ENCODE measurements at places on chromosomes 11 and 22.

DNA sequence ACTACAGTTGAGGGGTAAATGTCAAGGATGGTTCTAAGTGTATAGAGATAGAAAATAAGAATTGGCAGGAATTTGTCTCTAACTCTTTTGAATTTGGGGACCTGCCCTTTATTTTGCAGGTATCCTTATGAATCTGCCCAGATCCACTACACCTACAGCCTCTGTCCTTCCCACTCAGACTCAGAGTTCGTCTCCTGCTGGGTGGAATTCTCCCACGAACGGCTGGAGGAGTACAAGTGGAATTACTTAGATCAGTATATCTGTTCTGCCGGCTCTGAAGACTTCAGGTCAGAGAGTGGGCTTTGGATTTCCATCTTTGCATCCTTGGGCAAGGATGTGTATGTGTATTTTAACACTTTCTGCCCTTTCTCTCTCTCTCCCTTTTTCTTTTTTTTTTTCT is 89.7 kb downstream of the DEPDC5 start:
- DNase-seq, result no peak

DNA sequence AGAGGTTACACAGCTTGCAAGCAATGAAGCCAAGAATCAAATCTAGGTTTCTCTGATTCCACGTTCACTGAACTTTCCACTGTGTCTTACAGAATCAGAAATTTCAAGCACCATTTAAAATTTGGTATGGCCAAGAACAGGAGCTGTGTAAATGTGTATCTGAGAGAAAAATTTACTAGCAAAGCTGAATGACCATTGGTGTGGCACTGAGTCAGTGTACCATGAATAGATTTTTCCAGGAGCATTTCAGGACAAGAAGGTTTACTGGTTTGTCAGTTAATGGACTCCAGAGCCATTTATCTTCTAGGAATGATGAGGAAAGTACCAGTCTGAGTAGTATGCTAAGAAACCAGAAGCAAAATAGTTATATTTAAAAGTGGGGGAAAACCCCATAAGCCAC is 269.4 kb upstream of the FAT3 start:
- DNase-seq, result no peak

GRCh38 chr11:117431436-117431835 is 103.8 kb downstream of the CEP164 start:
- DNase-seq, result no peak

DNA sequence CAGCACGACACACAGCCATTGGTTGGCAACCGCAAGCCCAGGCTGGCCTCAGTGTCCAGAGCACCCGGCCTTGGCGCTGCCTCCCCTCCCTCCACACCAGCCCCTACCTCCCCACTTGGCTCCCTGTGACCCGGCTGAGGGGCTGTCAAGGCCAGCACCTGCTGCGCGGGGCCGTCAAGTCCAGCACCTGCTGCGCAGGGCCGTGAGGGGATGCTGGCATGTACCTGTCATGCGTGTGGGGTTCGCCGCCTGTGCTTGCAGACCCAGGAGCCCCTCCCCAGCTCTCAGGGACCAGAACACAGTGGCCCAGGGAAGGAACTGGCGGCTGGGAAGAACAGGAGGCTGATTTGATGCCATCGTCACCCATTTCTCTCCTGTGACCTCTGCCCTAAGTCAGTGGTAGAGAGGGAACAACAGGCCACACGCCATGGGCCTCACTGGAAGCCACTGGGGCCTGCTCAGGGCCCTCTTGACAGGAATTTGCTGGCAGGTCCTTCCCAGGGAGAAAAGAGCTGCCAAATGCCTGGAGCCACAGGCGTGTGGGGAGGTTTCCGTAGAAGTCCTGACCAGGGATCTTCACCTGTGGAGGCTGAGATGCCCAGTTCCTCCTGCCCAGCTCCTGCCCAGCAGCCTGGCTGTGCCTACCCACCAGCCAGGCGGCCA is 37.6 kb downstream of the TBX1 start:
- no peak for DNase-seq

DNA sequence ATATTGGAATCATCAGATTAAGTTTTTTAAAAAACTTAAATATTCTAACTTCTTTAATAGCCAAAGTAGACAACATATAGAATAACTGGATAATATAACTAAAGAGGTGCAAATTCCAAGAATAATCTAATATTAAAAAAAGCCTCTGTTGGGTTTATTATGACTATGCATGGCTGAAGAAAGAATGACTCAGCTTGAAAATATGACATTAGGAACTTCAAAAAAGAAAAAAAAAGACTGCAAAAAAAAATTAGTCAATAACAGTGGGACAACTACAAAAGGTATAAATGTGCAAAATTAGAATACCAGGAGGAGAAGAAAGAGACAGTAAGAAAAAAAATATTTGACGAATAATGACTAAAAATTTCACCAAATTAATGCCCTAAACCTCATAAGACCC is 1178.0 kb downstream of the JRKL start:
- no peak for DNase-seq

- DNase-seq, result peak; percentile 82
These were observed 2.3 kb downstream of the MYEOV start for GRCh38 chr11:69295995-69296889.

GRCh38 chr22:47250995-47251765 is 488.7 kb downstream of the TBC1D22A start:
- no peak for DNase-seq

GRCh38 chr11:93131709-93132108 is 66.1 kb downstream of the SLC36A4 start:
- DNase-seq, result peak; percentile 9

DNA sequence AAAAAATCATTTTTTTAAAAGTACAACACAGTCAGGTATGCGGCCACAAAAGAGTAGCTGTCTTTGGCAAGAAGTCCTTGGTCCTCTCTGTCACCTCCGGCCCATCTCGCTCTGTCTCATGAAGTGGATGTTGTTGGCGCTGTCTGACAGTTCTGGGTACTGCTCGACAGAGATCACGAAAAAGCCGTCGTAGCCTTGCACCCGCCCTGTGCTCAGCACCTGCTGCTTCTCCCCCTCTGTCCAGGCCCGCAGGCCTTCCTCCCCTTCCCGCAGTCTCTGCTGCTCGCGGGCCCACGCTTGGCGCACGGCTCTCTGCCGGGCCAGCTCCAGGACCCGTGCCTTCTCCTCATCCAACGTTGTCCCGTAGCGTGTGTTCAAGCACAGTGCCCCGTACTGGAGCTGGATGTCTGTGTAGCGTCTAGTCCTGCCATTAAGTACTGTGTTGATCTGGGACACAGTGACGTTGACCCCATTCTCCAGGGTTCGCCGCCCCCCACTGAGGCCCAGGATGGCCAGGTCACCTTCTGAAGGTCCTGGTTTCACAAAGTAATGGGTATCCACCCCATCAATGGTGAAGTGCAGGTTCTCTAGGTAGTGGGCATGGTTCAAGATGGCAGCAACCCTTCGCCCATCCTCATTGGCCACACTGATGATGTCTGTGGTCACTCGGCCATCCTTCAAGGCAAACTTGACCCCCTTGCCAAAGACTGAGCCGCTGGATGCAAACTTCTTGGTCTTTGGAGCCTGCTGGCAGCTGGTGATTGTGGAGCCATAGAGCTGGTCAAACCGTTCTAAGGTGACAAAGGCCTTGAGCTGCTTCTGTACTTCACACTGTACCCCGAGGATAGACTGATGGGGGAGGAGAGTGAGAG is 83.5 kb upstream of the NARS2 start:
- no peak for DNase-seq

GRCh38 chr11:6315811-6316425 is 4.4 kb downstream of the CAVIN3 start:
- peak; percentile 77 for DNase-seq

- no peak for DNase-seq
These were observed 326.0 kb downstream of the RAB38 start for GRCh38 chr11:87849216-87849615.

GRCh38 chr11:73980001-73980961 is 2.4 kb downstream of the UCP2 start:
- peak; percentile 98 for DNase-seq

- peak; percentile 16 for DNase-seq
These were observed 1.1 kb downstream of the NPAT start for GRCh38 chr11:108221371-108221770.

DNA sequence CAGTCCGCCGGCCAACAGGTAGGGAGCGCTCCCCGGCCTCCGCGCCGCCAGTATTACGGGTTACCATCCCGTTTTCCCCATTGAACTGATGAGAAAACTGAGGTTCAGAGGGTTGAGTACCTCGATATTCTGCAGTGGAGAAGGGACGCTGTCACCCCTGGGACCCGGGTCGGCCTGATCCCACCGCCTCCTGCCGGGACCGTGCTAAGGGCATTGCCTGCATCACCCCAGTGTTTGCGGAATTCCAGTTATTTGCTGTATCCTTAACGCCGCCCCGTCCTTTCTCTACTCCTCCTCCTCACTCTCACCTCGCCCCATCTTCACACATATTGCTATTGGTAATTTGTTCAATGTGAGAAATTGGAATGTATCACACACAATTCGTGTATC is 370 bp upstream of the A4GALT start:
- no peak for DNase-seq

DNA sequence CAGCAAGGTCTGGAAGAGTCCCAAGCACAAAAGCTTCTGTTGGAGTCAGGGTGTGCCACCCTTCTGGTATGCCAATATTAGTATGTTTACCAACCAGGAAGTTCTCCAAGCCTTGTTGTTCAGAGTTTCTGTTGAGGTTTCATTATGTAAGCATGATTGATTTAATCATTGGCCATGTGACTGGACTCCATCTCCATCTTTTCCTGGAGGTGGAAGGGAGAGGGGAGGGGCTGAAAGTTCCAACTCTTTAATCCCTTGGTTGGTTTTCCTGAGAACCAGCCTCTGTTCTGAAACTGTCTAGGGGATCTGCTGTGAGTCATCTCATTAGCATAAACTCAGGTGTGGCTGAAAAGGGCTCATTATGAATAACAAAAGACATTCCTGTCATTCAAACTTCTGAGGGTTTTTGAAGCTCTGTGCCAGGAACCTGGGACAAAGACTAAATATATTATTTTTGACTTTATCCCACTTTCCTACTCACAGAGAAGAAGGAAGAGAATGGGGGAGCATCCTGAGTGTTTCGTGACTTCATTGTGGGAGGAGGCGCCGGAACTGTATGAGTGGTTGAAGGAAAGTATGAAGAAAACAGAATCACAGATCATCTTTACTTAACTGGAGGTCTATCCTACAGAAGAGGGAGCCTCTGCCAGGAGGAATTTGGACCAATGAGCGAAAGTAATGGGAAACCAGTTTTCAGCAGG is 138.2 kb downstream of the NECTIN1 start:
- DNase-seq, result peak; percentile 59

- no peak for DNase-seq
These were observed 9.1 kb downstream of the FLRT1 start for GRCh38 chr11:64044730-64045393.

DNA sequence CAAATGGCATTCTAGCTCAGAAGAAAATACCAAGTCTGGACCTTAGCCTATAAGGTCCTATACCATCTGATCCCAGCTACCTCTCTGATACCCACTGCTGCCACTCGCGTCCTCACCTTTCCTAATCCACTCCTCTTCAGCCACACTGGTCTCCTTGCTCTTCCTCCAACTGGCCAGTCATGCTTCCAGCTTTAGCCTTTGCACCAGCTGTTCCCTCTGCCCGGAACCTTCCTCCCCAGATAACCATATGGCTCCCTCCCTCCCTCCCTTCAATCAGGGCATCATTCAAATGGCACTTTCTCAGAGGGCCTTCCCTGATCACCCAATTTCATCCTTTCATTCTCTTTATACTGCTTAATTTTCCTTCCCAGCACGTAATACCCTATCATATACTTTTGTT is 67.9 kb downstream of the KCNC1 start:
- no peak for DNase-seq

DNA sequence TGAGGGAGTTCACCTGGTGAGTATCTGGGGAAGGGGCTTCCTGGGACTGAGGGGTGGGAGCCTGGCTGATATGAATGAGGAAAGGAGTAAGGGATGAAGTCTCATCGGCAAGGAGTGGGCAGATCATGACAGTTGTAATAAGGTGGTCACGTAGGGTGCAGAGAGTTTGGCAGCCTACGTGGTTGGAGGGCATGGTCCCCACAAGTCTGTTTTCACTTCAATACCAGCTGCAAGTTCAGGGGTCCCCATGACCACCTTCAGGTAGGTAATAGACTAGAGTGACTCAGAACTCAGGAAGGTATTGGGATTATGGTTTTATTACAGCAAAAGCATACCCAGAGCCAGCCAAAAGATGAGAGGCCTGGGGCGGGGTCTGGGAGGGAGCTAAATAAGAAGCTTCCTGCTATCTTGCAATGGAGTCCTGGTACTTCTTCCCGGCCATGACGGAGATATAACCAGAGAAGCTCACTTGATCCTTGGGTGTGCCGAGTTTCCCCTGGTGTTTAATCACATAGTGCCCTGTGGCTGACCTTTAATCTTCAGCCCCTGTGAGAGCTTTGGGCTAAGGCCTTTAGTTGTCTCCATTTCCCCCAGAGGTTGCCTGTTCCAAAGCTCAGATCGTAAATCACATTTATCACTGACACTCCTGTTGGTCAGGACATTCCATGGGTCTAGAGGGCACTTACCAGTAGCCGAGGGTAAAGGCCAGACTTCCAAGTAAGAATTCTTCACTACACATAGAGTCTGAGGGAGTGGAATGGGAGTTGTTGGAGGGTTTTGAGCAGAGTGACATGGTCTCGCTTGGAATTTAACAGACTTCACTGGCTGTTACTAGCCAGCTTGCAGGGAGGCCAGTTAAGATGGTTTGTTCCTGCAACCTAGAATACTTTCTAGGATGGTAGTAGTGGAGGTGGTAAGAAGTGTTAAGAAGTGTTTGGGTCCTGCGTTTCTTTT is 9.1 kb downstream of the SLC3A2 start:
- peak; percentile 86 for DNase-seq

- no peak for DNase-seq
These were observed 34.8 kb upstream of the PRODH start for GRCh38 chr22:18970948-18971315.

DNA sequence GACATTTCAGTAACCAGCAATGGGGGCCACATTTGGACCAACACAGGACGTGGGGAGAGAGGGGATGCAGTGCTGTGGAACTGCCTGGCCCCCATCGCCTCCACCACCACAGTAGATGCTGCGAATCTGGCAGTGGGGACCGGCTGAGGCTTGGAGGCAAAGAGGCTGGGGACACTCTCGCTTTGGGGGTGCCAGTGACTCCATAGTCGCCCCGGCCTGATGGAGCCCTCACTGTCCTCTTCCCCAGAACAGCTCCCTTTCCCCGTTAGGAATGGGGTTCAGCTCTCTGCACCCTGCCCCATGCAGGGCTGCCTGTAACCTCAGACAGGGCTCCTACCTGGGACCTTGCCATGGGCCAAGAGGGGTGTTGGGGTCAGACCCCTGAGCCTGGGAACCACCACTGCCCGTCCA is 1.8 kb upstream of the MUC2 start:
- DNase-seq, result no peak

- no peak for DNase-seq
These were observed 321.8 kb downstream of the TBC1D22A start for GRCh38 chr22:47084226-47084625.

DNA sequence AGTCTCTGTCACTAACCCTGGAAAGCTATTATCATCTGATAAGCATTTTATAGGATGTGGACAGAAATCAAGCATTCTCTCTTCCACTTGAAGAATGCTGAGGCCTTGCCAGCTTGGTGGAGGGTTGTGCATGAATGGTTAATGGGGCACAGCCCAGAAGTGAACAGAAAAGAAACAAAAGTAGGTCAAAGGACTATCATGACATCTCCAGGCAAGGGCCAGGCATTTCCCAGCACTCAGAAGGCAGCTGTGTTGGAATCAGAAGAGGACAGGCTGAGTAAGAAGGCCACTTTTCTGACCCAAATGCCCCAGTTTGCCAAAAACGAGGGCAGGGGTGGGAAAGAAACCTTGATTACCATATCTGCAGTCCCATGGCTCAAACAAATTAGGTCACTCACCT is 12.4 kb downstream of the TENM4 start:
- no peak for DNase-seq

- no peak for DNase-seq
These were observed 12.5 kb upstream of the EXPH5 start for GRCh38 chr11:108606070-108606469.

GRCh38 chr22:40525250-40525884 is 111.2 kb downstream of the MRTFA start:
- DNase-seq, result peak; percentile 78
